Dorsolateral prefrontal cortex (tissue), 122 donors: ENCODE measurements at places on chromosomes 7 and 10. TPM values are rescaled to one million over a fixed set of nuclear protein-coding genes. Genes with fewer than 3 reads are reported as not detected.

GRCh38 chr7:36406156-36406555, 16.5 kb downstream of the ANLN start:
- peak; percentile 67 for DNase-seq

GRCh38 chr7:100726996-100727761, 6.2 kb upstream of the ZAN start:
- no peak for DNase-seq

DNA sequence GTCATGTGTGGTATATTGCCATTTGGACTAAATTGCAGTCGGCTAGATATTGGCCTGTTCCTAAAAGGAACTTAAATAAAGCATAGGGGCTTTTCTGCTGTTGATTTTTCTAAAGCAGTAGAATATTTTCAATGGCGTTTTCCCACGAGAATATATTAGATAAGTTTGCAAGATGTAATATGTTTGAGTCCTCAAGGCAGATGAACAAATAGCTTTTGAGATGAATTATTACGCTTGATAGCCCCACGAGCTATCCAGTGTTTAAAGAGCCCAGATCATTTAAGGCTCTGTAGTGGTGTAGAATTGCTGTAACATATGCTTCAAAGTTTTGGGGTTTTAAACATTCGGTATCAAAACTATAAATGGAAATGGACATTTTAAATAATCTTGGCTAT, 2.9 kb downstream of the CELF2 start:
- DNase-seq, result no peak

GRCh38 chr7:30796105-30796869, 25.1 kb downstream of the MINDY4 start:
- DNase-seq, result no peak

DNA sequence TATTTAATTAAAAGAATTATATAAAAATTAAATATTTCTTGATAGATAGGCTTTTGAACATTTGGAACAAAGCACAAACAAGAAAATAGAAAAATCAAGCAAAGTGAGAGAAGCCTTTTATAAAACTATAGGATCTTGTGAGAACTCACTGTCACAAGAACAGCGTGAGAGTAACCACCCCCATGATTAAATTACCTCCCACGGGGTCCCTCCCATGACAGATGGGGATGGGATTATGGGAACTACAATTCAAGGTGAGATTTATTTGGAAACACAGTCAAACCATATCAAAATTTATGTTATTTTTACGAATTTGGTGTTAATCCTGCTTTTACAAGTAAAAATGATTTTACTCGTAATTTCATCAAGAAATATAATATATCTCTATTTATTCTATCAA, 1136.1 kb upstream of the POT1 start:
- no peak for DNase-seq

- DNase-seq, result no peak
Observed at GRCh38 chr7:73615886-73616285, 8.4 kb downstream of the MLXIPL start.

DNA sequence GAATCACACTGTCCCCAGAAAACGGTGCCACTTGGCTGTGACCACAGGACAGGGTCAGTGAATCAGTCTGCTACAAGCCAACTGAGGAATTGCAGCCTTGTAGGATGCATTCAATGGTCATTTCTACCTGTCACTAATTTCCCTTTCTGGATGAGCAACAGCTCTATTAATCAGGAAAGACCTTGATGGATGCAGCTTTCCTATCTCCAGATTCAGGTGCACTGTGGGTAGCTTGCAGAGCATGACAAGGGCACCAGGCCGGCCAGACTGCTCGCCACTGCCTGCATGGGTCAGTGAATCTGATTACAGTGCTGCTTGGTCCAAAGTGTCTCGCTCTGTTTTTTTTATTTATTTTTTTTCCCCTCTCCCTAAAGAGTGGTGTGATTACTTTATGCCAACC, 506.8 kb upstream of the AUTS2 start:
- no peak for DNase-seq

- no peak for DNase-seq
Observed at GRCh38 chr7:126682176-126682575, 570.6 kb downstream of the GRM8 start.

The ENTPD1 gene
- total RNA-seq, result 14.8 TPM

The ODAD2 gene
- 1.9 TPM for total RNA-seq
